ENCODE measurements at places on chromosomes 6 and 20.

GRCh38 chr20:21557241-21558020 is 43.6 kb upstream of the NKX2-2 start:
- no peak for DNase-seq

DNA sequence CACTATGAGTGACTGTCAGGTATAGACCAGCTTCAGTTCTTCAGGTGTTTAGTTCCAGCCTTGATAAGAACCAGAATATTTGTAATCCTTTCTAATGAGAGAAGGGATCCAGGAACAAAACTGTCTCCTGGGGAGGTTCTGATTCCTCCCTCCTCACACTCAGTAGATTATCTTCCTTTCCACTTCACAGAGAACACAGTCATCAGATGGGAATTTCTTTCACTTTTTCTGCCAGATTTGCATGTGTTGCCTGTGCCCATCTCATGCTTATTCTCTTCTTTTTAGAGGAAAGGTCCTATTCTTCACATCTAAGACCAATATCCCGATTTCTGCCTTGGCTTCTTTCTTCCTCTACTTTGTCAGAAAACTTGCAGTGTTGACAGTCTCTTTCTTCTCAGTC is 50.8 kb downstream of the CD109 start:
- no peak for DNase-seq

- DNase-seq, result no peak
Observed at GRCh38 chr6:158552796-158553138, 7.1 kb upstream of the TMEM181 start.

DNA sequence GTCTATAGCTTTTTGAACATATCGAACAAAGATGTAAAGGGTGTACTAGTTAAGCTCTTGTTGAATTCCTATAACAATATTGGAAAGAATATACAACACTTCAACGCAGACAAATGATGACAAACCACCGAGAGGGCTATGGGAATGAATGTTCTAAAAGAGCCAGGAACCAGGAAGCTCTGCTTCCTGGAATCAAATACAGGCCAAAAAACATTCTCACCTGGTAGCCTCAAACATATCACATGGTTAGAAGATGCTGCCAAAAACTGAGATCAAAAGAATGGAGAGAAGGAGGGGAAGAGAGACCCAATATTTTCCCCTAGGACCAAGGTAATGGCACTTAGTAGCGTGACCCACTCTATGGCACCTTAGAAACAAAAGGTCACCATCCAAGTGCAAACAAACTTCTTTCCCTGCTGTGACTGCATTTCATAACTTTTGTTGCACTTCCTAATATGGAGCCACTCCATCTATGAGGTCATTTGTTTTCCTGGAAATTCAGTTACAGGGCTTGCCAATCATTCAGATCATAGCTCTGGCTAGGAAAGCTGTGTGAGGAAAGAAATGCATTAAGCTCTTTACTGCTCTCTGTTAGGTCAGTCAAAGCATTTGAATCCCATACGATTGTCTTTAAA is 199.2 kb upstream of the NT5E start:
- no peak for DNase-seq

- DNase-seq, result no peak
Observed at GRCh38 chr6:87815449-87815848, 113.4 kb upstream of the AKIRIN2 start.

DNA sequence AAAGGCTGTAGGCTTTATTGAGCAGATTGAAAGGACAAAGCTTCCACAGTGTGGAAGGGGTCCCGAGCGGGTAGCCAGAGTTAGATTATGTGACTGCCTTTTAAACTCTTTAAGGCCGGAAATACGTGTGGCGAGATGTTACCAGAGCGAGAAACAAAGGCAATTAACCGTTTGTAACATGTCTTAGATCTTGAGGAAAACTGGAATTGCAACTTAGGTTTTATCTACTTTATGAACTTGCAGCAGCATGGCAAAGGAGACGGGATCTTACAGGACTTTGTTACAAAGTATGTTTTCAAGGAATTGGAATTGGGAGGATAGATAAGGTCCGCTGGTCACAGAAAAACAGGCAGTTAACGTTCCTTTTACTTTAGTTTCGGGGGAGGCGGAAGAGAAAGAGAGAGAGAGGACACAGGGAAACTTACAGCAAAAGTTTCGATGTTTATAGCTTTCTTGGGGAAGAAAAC is 594.7 kb upstream of the ADGRB3 start:
- DNase-seq, result peak; percentile 17

GRCh38 chr6:108510461-108511319 is 50.0 kb upstream of the FOXO3 start:
- DNase-seq, result no peak

DNA sequence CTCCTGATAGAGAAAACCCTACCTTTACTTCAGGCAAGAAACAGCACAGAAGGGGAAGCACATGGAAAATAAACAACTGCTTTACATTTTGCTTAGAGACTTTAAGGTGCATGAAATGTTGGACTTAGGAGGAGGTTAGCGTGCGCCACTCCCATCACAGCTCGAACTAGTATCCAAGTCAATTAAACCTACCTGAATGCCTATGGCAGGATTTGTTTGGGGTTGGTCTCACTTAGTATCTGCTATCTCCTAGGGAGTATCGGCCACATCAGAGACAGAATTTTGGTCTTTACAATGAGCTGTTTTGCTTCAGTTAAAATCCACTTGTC is 12.0 kb downstream of the CYP24A1 start:
- DNase-seq, result no peak

DNA sequence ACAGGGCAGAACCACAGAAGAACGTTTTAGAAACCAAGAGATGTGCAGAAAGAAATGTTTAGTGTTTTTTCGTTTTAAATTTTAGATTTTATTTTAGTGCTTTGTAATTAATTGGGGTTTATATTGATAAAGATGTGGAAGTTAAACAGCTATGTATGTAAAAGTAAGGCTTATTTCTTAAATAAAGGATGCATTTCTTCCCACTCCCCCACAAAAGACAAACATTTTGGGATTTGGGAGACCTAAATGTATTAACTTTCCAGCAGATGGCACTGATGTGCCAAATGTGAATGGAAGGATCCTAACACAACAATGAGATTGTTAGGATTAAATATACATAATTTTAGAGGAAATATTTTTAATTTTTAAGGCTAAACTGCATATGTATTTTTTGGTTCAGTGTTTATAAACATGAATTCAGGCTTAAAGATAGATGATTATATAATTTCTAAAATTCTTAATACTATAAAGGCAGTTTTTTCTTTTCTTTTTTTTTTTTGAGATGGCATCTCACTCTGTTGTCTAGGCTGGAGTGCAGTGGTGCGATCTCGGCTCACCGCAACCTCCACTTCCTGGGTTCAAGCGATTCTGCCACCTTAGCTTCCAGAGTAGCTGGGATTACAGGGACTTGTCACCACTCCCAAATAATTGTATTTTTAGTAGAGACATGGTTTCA is 12.0 kb downstream of the PFDN4 start:
- no peak for DNase-seq

DNA sequence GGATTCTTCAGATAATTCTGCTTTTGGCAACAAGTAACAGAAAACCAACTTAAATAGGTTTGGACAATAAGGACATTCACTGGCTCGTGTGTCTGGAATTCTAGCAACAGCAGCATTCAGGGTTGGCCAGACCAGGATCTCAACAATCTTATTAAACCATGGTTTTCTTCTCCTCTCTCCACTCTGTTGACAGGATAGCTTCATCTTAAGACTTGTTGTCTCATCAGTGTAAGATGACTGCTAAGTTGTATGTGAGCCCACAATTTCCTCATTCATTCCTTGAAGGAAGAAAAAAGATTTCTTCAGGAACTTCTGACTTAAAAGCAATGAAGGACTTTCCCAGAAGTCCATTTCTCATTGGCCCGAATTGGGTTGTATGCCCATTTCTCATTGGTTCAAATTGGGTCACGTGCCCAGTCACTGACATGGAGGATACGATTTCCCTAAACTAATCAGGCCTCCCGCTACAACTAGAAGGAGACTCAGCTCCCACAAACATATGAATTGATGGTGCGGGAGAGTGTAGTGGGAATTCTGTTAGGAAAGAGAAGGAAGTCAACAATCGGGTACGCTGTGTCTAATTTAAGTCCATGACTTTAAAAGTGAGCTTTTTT is 83.7 kb downstream of the SLC22A3 start:
- DNase-seq, result no peak

GRCh38 chr20:19510611-19511010 is 247.4 kb upstream of the RIN2 start:
- DNase-seq, result no peak

DNA sequence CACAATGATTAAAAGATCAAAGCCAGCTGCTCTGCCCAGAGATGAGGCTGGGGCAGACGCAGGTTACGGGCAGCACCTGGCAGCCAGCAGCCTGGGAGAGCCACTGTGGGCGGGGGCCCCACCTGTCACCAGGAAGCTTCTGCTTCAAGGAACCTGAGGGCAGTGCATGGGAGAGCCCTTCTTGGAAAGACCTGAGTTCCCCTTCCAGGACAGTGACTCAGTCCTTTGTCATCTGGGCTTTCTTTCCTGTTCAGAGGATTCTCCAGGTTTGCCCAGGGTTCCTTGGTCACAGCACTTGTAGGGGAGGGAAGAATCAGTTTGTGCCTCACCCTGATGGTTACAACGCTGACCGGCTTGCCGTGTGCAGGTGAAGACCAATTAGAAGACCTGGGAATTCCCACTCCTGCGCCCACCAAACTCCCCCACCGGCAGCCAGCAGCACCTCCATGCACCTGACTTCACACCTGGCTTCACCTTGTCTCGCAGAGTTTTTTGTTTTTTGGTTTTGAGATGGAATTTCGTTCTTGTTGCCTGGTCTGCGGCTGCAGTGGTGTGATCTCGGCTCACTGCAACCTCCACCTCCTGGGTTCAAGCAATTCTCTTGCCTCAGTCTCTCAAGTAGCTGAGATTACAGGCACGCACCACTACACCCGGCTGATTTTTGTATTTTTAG is 2.0 kb downstream of the ZBP1 start:
- no peak for DNase-seq

- no peak for DNase-seq
Observed at GRCh38 chr20:25245461-25245860, 2.4 kb upstream of the PYGB start.

- DNase-seq, result no peak
Observed at GRCh38 chr6:159312206-159312605, 143.0 kb downstream of the FNDC1 start.

- peak; percentile 82 for DNase-seq
Observed at GRCh38 chr6:158232316-158233213, 64.4 kb downstream of the GTF2H5 start.

Measured in right kidney (tissue), 9 donors.